ENCODE measurements at places on chromosomes 12 and 14.

- no peak for DNase-seq
Observed at GRCh38 chr12:42507565-42507964, 82.0 kb downstream of the PRICKLE1 start.

GRCh38 chr12:95805864-95806671, 15.5 kb upstream of the NTN4 start:
- DNase-seq: peak; percentile 28

DNA sequence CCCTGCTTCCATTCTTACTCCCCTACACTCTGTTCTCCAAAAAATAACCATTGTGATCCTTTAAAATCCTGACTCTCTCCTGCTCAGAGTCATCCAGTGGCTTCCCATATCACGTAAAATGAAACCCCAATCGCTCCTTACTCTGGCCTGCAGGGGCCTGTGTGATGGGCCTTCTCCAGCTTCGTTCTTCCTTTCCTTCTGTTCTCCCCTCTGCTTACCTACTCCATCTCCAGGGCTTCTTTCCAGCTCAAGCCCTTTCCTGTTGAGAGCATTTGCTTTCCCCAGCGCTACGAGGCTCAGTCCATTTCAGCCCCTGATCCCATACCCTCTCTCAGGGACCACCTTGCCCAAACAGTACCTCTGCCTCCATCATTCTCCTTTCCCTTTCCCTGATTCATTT, 144.4 kb upstream of the ARHGAP5 start:
- DNase-seq: no peak

DNA sequence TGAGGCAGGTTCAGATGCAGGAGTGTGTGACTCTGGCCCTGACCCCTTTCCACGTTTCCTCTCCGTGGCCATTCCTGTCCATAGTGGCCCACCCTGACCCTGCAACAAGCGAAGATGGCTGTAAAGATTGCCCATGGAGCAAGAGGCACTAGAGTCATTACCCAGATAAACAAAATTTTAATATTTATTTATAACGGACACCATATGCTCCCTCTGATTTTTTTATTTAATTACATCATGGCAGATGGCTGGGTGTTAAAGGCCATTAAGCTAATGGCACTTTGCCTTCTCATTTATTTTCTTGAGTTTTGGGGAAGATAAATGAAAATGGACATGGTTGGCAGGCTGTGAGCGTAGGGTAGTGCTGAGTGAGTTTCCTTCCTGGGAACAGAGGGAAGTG, 58.7 kb downstream of the WSCD2 start:
- DNase-seq: no peak

GRCh38 chr14:104205781-104206180, 67.4 kb downstream of the KIF26A start:
- no peak for DNase-seq

- DNase-seq: no peak
Observed at GRCh38 chr12:2877953-2878732, 1.1 kb downstream of the RHNO1 start.

DNA sequence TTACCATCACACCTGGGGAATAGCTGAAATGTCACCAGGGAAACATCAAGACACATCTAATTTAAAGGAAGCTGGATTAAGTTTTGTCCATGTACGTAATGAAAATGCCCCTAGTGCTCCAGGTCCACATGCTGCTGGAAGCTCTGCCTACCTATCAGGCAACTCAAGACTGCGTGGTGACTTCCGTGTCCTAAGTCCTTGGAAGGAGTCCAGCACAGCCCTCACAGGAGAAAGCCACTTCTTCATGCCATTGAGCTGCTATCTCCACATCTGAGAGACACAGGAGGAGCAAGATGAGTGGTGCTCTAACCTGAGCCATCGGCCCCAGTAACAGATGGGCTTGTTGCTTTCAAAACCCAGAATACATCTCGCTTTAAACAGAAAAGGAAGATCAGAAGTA, 316.4 kb downstream of the DPF3 start:
- DNase-seq: no peak

Data from activated CD4-positive, alpha-beta T cell treated with anti-CD3 and anti-CD28 coated beads, Interleukin-2, amount 50 U/mL, for 16 hours (primary cell).